Stimulated activated CD8-positive, alpha-beta memory T cell treated with anti-CD3 and anti-CD28 coated beads, Interleukin-2, amount 100 ng/mL, for 1 hour (primary cell): ENCODE measurements at places on chromosomes 11 and 22.

- no peak for DNase-seq
These were observed 724.9 kb upstream of the TENM4 start for GRCh38 chr11:80165744-80166143.

DNA sequence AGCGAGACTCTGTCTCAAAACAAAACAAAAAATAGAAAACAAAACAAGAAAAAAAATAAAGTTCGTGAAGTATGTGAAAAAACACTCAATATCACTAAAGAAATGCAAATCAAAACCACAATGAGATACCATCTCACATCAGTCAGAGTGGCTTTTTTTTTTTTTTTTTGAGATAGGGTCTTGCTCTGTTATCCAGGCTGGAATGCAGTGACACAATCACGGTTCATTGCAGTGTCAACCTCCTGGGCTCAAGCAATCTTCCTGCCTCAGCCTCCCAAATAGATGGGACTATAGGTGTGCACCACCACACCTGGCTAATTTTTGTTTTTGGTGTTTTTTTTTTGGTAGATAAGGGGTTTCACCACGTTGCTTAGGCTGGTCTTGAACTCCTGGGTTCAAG, 37.5 kb downstream of the ATG16L2 start:
- no peak for DNase-seq

GRCh38 chr11:122343210-122343609, 227.2 kb upstream of the BLID start:
- no peak for DNase-seq

GRCh38 chr11:81159900-81160299, 1573.8 kb downstream of the FAM181B start:
- no peak for DNase-seq

GRCh38 chr11:113615098-113615497, 91.0 kb downstream of the TMPRSS5 start:
- DNase-seq = no peak

DNA sequence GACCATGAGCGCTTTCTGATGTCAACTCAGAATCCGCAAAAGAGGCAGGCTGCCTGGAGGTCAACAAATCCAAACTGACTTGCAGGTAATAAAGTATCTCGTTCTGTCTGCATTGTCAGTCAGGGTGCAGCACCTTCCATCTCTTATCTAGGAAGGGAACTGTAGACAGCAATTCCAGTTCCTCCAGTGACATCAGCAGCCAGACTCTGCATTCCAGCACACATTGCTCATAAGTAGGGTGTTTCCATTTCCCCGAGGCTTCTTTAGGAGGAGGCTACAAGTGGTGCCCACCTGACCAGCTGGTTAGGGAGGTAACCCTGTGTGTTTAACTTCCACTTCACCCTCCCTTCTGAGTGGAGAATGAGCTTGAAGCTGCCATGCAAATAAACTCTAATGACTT, 53.3 kb downstream of the NTM start:
- DNase-seq = no peak

DNA sequence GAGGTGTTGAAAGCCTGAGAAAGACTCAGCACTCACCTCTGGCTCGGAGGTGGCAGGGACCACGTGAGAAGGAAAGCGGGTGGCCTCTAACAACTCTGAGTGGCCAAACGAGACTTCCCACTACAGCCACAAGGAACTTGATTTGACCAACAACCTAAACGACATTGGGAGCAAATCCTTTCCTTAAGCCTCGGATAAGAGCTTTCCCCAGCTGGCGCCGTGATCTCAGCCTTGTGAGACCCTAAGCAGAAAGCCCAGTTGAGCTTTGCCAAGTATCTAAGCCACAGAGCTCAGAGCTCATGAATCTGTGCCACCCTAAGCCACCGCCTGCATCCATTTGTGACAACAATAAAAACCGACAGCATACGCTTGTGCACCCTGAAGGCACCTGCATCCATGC, 636.0 kb downstream of the TBC1D22A start:
- no peak for DNase-seq

GRCh38 chr11:64793271-64794160, 9.5 kb downstream of the MAP4K2 start:
- no peak for DNase-seq

- no peak for DNase-seq
These were observed 26.4 kb downstream of the C11orf91 start for GRCh38 chr11:33674035-33674814.

DNA sequence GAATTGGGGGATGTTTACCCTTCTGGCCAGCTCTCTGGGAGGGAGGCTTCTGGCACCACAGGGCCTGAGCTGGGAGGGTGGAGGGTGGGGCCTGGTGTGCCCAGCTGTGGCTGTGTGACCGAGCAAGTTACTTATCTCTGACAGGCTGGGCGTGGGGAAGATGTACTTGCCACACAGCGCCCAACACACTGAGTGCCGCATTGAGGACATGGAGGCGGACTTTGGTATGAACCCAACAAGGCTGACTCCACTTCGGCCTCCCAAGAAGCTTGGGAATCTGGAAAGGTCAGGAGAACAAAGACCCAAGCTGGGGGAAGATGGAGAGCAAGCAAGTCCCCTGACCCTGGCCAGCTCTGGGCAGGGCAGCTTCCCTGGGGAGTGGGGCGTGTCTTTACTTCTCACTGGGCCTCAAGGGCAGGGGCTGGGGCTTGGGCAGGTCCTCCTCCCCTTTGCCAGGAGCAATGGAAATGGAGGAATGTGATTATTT, 2.4 kb upstream of the MGAT3 start:
- DNase-seq = no peak

- DNase-seq = no peak
These were observed 122.6 kb upstream of the SERPIND1 start for GRCh38 chr22:20651286-20651685.

DNA sequence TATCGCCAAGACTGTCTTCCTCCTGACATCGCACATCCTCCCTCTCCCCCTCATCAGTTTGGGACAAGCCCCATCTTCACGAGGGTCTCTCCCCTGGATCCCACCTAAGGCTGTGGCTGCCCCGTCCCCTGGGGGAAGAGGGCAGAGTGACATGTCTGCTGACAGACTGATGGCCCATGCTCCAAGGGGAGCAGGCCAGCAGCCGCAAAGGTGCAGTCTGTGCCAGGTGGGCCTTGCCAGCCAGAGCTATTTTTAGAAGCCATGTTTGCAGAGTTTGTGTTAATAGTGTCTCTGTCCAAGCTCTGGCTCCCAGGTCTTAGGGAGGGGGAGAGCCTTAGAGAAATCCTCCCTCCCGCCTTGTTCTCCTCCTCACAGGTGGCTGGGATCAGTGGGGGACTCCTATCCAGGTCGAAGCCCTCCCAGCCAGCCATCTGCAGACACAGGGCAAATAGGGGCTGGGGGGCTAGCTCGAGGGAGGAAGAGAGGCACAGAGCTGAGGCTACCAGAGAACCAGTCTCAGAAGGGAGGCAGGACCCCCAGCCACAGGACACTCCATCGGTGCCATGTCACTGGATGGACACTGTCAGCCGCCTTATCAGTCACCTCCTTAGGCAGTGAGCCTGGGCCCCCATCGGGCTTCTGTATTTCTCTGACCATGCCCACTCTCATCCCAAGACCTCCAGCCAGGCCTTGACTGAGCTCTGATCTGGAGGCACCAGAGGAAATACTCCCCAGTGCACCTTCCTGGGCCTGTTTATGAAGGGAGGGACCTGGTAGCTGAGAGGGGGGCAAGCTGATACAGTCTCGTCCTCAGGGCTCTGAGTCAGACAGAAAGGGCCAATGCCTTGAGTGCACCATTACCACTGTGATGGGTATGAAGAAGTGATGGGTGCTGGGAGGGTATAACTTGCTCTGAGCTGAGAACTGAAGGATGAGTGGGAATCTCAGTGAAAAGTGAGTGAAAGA, 49.3 kb downstream of the CHRDL2 start:
- no peak for DNase-seq

DNA sequence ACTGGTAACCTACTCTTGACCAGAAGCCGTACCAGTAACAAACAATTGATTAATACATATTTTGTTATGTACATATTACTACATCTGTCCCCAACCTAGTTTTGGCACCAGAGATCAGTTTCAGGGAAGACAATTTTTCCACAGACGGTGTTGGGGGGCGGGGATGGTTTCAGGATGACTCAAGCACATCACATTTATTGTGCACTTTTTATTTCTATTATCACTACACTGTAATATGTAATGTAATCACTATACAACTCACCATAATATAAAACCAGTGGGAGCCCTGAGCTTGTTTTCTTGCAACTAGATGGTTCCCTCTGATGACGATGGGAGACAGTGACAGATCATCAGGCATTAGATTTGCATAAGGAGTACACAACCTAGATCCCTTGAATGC, 15.5 kb downstream of the DGCR8 start:
- DNase-seq = no peak

DNA sequence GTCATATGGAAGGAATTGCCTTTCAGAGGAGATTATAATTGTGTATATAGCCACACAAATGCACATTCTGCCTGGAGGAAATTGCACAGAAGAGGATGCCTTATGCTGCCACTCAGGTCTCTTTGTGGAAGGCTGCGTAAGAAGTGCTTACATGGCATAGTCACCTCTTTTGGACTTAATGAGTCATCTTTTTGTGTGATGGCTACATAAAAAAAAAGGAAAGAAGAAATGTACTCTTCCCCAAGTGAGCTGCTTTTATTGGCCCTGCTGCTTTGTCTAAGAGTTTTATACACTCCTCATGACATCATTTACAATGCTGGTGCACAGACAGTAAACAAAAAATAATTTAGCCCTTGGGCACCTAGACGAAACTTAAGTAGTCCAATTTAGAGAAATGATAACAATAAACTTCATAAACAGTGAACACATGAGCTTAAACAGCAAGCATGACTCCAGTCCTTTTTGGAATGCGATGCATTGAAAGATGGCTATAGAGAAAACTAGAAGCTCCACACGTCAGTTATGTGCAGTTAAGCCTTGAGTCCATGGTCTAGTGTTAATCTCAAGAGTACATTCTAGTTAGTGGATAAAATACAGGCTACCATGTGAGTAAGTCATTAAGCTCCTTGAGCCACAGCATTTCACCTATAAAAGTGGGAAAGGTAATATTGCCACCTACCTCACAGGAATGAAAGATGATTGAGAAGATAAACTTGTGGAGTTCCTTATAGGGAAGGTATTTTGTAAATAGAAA, 12.0 kb downstream of the CSTPP1 start:
- no peak for DNase-seq

DNA sequence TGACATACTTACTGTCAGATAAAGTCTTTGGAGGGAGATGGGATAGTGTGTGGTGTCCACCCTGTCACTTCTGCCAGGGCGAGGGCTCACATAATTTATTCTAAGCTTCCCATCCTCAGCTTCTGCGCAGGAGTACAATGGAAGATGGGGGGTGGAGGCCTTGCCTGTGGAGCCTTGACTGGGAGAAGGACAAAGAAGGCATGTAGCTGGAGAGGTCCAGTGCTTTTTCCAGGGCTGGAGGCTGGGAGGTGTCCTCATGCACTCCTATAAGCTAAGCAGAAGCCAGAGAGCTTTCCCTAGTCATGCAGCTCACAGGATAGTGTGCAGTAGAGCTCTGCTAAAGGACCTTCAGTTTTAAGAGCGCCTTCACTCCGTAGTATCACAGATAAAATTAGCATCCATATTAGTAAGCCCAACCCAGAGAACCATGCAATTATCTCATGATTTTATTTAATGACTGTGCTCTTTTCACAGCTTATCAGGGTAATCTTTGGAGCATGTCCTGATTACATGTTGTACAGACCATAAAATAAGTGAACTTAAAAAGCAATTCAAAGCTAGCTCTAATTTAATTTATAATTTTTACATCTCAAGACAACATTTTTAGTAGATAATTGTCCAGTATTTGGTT, 148.3 kb downstream of the TEAD1 start:
- no peak for DNase-seq

DNA sequence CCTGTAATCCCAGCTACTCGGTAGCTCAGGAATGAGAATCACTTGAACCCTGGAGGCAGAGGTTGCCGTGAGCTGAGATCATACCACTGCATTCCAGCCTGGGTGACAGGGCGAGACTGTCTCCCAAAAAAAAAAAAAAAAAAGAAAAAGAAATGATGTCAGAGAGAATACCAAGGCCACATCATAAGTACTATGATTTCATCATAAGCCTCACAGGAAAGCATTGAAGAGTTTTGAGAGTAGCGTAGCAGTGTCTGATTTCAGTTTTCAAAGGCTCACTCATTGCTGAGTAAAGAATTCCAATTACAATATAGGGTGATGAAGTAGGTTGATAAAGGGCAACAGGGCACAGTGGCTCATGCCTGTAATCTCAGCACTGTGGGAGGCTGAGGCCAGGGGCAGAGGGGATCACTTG, 88.8 kb downstream of the MRTFA start:
- no peak for DNase-seq

GRCh38 chr11:88475991-88476418, 138.5 kb upstream of the CTSC start:
- DNase-seq = no peak

- DNase-seq = no peak
These were observed 18.1 kb downstream of the CKAP5 start for GRCh38 chr11:46827995-46828394.

DNA sequence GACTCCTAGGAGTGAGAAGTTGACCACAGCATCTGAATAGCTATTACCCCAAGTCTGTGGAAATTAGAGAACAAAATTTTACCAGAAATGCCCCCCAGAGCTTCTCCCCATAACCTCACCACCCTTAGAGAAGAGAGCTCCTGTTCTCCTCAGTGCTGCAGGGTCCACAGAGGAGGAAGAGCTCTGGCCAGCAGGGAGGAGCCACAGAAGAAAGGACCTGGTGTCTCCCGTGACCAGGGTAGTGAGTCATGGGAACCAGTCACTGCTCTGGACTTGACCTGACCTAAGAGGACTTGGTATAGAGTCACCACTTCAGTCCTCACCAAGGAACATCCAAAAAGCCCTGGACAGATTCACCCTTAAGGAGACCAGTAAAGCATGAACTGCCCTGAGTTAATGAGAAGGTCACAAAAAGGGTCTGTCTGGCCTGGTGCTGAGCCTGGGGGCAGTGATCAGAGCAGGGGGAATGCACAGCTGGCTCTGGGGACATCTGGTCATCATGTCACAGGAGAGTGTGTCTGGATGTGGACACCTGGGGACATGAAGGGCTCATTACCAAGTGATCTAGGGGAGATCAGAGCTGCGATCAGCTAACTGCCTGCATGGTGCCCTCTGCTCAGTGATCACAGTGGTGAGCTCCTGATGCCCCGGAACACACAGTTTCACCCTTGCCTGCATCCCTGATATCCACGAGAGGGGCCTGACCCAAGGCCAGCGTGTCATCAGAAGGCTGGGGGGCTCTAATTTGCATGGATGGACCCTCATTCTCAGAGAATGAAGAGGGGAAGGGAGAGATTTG, 103.3 kb upstream of the TOP3B start:
- no peak for DNase-seq

DNA sequence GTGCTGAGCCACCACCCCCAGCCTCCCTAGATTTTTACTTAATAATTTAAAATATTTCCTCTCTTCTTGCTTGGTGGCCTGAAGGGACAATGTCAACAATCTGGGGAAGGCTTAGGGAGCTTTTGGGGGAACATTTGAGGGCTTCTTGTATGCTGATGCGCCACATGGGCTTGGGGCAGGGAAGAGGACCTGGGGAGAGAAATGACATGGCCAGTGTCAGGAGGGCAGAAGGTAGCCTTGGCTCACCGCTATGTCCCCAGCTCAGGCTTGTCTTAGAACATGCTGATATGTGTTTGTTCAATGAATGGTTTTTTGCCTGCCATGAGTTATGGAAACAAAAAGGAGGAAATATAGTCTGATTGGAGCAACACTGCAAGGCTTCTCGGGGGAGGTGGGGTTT, 51.6 kb downstream of the ST14 start:
- DNase-seq = no peak

GRCh38 chr11:27084518-27084917, 43.9 kb downstream of the BBOX1 start:
- DNase-seq = no peak
